T-helper 9 cell (primary cell): ENCODE measurements at places on chromosomes 11 and 22.

GRCh38 chr22:31575190-31575589 is 78.9 kb downstream of the SFI1 start:
- no peak for DNase-seq

DNA sequence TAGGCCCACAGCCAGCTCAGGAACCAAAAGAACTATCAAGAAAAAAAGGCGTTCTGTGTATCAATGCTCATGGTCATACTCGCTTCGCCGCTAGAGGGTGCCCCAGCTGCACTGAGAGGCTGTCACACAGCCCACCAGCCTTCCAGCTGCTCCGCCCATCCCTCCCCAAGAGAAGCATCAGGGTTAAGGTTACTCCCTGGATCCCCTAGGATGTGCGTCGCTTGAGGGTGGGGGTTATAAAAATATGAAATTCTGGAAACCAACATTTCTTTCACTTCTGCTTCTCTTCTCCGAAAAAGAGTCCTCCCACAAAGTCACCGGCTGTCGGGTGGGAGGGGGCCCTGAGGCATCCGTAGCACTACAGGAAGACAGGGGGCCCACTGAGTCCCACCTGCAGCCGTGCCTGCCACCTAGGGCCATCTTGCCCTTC is 1.7 kb downstream of the CBX6 start:
- DNase-seq = peak; percentile 84

DNA sequence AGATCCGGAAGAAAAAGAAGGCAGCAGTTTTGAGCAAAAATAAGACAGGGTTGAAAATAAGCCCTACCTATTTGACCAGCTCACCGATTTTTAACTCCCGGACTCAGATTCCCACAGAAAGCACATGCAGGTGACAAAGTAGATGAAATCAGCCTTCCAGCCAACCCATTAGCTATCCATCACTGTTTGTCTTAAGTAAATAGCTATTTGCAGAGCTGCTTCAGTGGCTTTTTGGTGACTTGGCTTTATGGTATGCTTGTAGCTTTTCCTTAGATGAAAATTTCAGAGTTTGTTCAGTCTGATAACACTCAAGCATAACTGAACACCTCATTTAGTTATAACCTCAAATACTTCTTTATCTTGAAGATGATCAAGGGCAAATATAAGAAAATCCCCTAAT is 192.6 kb downstream of the HIPK3 start:
- DNase-seq = no peak

GRCh38 chr11:64715756-64716472 is 7.1 kb downstream of the NRXN2 start:
- no peak for DNase-seq

DNA sequence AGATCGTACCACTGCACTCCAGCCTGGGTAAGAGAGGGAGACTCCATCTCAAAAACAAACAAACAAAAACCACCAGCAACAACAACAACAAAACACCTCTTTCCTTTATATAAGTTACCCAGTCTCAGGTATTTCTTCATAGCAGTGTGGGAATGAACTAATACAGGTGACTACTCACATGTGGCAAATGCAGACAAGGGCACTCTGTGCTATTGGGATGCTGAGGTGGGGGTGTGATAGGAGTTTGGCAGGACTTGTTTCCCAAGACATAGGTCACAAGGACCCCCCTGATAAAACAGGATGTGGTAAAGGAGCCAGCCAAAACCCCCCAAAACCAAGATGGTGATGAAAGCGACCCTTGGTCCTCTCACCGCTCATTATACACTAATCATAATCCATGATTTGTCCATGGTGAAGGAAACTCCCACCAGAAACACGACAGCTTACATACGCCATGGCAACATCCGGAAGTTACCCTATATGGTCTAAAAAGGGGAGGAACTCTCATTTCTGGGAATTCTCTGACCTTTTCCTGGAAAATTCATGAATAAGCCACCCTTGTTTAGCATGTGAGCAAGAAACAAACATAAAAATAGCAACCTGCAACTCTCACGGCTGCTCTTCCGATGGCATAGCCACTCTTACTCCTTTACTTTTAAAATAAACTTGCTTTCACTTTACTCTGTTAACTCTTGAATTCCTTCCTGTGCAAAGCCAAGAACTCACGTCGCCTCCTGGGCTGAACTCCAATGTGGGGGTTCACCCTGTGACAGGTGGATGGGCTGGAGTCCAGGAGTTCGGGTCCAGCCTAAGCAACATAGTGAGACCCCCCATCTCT is 18.8 kb upstream of the INCENP start:
- no peak for DNase-seq

DNA sequence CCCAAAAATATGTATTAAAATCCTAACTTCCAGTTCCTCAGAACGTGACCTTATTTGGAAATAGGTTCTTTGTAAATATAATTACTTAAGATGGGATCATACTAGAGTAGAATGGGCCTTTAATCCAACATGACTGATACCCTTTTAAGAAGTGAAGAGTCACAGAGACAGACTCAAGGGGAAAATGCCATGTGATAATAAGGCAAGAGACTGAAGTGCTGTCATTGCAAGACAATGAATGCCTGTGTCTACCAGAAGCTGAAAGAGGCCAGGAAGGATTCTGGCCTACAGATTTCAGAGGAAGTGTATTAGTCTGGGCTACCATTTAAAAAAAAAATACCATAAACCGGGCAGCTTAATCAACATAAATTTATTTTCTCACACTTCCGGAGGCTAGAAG is 85.9 kb upstream of the LRRC55 start:
- no peak for DNase-seq

DNA sequence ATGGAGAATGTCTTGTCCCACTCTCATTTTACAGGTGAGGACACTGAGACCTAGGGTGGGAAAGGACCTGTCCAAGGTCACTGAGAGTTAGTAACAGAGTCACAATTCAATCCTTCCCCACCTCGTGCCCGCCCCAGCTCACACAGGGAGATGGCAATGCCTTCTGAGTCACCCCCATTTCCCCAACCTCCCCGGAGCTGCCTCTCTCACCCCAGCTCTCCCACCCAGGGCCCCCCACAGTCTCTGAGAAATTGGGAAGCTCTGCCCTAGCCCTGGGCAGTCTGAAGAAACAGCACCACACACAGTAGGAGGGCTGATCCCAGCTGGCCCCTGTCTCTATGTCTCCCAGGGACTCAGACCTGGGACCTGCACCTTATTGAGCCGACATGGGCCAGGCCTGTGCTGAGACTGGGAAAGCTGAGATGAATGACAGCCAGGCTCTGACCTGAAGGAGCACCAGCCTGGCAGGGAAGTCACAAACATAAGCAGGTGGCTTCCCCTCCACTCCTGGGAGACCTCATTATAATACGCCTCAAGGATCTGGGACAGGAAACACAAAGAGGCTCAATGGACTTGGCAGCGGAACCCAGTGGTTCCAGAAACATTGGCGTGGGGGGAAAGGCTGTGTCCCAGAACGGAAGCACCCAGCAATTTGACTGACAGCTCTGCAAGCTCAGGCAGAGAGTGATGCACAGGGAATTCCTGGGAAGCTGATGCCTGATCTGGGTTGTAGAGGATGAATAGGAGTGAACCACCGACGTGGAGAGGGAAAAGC is 51.0 kb downstream of the CD6 start:
- DNase-seq = no peak

DNA sequence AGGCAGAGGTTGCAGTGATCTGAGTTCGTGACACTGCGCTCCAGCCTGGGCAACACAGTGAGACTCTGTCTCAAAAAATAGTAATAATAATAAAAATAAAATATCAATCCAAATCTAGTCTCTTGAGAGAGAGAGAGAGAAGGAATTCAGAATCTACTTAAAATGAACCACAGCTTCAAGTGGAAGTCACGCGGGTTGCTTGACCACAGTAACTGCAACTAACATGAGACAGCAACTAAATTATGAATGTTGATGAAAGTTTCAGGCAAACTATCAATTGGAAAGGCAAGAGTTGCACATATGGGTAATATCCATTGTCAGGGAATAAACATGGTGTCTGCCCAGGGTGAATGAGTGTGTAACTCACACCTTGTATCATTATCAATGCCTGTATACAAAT is 12.5 kb downstream of the POU2AF2 start:
- DNase-seq = no peak

DNA sequence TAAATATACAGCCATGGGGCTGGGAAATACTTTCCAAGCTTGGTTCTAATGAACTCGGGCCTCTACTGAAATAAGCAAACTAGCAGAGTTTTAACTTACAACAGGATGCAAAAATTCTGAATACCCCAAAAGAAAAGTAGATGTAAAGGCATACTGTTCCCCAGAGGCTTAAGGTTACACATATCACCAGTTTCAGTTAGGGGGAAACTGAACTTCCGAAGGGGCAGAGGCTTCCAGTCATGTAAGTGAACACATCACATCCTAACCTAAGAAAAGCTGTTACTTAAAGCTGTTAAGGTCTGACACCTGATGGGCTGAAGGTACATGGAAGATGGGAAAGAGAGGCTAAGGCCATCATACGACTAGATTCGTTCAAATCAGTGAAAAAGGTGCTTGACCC is 2.3 kb downstream of the GAB2 start:
- DNase-seq = no peak

DNA sequence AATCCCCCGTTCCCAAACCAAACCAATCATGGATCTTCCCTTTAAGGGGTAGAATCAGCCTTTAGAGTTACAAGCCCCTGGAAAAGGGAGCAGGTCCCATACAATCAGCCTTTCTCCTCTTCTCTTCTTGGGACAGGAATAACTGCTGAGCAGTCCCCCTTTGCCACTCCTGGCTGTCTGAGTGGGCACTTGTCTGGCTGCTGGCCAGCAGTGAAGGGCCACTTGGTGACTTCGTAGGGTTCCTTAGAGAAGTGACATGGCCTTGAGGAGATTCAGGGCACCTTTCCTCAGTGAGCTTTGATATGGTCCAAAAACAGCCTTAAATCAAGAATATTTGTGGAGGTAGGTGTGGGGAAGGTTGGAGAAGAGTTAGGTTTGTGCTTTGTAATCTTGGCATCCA is 53.5 kb upstream of the HORMAD2 start:
- DNase-seq = no peak

- DNase-seq = no peak
Observed at GRCh38 chr11:67421430-67422031, 6.1 kb downstream of the CARNS1 start.

DNA sequence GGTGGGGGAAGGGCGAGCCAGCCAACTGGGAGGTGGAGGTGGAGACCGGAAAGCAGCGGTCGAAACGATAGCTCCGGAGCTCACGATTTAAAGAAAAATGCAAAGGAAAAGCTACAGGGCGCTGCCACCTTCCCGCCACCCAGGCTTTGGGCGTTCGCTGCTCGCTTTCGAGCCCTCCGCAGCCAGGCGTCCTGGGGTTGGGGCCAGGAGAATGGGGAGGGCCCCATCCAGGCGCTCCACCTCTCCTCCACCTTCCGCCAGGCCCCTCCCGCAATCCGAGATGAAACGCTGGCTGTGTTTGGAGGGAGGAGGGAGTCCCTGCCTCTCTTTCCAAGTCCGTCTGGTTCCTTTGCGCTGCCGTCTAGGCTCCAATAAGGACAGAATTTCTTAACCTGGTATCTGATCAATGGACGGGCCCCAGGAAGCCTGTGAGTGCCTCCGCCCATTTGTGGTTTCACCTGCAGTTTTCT is 483 bp upstream of the ABTB2 start:
- DNase-seq = no peak

DNA sequence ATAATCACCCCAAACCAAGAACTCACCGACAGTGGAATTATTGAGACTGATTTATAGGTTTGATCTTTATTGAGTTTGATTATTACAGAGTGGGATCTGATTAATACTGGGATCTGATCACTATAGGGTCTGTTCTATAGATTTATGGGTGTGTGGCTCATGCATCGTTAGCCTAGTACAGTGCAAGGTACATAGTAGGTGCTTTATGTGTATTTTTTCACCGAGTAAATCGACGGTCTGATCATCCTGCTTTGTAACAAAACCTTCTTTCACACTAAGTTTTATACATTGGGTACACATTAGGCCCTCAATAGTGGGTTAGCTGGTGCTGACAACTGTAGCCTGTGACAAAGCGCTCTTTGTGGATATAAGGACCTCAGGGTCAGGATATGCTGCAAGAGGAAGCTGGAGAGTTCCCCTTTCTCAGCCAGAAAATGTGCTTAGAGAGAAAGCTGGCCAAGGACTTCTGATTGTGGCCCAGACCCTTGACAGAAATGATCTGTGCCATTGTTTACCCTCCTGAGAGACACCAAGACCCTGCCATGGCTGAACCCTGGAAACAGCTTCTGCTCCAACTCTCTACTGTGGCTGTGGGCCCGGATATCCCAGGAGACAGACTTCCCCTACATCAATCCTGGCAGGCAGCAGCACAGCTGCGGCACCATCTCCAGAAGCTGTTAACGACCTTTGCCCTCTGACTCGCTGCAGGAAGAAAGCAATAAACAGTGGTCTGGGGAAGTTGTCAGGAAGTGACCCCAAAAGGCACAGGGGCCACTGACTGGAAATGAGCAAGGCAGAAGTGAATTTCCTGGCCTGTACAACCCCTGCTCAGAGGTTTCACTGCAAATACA is 16.1 kb upstream of the TPP1 start:
- no peak for DNase-seq

DNA sequence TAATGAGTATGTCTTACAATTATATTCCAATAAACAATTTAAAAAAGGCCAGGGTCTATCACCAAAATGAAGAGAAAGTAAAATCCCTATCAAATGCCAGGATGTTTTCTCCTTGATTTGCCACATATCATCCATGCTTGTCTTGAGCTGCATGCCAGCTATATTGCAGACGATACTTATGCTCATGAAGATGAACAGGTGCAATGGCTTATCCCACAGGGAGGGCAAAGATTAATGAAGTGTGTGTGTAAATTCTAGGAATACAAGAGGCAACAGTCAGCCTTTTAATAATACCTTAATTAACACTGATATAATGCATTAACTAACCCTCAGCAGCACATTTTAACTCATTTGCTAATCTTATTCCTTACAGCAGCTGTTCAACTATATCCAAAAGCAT is 850.5 kb downstream of the KCNA4 start:
- DNase-seq = no peak

- DNase-seq = no peak
Observed at GRCh38 chr11:132251061-132251460, 880.6 kb downstream of the NTM start.

- no peak for DNase-seq
Observed at GRCh38 chr11:109892321-109892794, 200.8 kb upstream of the ZC3H12C start.

- no peak for DNase-seq
Observed at GRCh38 chr11:122207921-122208764, 92.1 kb upstream of the BLID start.

DNA sequence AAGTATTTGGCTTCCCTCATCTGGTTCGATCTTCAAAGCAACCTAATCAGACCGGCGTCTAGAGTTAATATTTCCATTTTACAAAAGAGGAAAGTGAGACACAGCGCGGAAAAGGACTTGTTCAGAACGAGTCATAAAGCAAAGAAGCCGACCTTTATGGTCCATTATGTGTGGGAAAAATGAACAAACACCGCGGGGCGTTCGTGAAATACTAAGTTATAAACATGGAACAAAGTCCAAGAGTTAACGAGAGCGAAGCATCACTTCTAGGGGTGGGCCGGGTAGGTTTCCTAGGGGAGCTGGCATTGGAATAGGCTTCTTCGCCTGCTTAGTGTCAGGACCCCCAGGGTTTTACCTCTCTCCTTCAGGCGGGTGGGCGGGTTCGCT is 575 bp downstream of the DUSP18 start:
- no peak for DNase-seq

GRCh38 chr11:100892886-100893285 is 205.8 kb downstream of the ARHGAP42 start:
- no peak for DNase-seq

- DNase-seq = no peak
Observed at GRCh38 chr11:58003591-58003990, 20.1 kb upstream of the OR9Q1 start.

GRCh38 chr11:43835104-43835503 is 45.5 kb upstream of the ALKBH3 start:
- no peak for DNase-seq
